ENCODE measurements at places on chromosomes 16 and 17.
A peak's percentile ranks its signal among the peaks of the same experiment; 100 is the strongest.

GRCh38 chr17:50871898-50872297, 5.7 kb upstream of the TOB1 start:
- DNase-seq, result peak; percentile 69

- no peak for DNase-seq
Measured at GRCh38 chr16:16008666-16009065, 59.2 kb downstream of the ABCC1 start.

DNA sequence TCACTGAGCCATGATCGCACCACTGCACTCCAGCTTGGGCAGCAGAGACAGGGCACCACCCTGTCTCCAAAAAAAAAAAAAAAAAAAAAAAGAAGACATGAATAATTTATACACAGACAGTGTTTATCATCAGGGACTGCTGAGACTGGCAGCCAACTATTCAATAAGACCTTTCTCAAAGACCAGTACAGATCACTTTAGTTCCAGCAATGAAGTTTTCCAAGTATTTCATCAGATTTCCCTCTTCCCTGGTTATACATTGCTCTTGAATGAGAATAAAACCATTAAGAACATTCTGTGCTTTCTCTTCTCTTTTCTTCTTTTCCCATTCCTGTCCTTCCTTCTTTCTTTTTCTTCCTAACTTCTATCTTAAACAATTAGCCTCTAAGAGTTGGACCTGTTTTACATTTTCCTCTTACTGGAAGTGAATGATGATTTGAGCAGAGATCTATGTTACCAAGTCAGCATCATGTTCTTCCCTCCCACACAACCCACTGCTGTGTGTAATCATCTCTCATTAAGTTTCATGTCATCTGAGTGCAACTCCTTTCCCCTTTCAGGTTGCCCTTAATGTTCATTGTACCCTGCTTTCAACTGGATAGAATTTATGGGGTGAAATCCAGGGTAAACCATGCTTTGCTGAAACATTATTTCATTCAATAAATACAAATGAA, 35.9 kb upstream of the SMIM36 start:
- peak; percentile 29 for DNase-seq

DNA sequence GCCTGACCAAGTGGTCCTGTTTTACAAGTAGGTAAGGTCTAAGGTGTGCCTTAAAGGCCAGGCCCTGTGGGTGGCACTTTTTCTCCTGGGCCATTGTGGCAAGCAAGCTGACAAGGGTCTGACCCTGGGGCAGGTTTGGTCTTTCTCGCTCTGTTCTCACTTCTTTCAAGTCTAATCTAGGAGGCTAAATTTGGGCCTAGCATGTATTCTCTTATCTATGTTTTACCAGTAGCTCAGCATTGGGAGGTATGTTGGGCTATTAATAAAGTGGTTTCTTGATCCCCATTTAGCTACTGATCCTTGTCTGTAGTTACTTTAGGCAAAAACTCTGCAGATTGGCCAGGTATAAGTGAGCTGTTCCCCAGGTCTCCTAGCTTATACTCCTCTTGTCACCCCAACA, 77.7 kb downstream of the DNAH3 start:
- DNase-seq, result no peak

DNA sequence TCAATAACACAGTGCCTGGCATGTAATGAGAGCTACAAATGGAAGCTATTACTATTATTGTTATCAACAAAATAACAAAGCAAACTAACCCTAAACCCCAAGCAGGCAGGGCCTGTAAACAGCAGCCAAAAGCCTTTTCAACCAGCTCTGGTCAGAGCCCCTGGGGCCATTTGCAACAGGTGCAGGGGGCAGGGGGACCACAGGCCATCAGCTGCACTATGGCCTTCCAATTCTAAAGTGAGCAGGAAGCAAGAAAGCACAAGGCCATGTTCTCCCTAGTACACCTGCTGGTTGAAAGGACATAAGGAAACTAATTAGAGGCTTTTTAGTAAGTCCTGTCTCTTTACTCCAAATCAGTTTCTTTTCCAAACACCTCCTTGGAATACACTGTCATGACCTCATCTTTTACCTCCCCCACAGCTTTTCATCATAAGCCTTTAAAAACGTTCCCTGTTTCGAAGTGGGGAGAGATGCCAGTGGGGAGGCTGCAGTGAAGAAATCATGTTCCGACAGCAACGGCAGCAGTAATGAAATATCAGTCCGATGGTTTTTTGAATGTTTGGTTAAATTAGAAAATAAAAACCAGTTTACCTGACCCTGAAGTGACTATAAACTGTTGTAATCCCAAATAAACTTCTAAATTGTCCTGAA, 68.4 kb upstream of the GSG1L start:
- peak; percentile 38 for DNase-seq

GRCh38 chr17:38602956-38603785, 2.6 kb downstream of the SRCIN1 start:
- DNase-seq, result peak; percentile 70

DNA sequence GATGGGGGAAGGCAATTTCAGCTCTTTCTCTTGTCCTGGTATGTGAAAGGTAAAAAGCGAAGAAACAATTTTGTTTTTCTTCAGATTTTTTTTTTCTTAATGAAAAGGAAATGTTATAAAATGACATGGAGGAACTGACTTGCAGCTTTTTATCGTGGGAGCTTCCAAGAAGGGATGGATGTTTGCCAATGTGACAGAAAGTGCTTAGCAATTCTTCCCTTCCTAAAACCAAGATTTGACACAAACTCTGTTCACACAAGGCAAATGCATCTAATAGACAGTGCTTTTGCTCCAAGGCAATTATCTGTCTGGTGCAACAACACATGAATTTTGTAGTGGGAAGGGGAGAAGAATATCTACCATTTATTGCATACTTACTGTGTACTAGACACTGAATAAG, 988.5 kb downstream of the CDH11 start:
- peak; percentile 27 for DNase-seq

DNA sequence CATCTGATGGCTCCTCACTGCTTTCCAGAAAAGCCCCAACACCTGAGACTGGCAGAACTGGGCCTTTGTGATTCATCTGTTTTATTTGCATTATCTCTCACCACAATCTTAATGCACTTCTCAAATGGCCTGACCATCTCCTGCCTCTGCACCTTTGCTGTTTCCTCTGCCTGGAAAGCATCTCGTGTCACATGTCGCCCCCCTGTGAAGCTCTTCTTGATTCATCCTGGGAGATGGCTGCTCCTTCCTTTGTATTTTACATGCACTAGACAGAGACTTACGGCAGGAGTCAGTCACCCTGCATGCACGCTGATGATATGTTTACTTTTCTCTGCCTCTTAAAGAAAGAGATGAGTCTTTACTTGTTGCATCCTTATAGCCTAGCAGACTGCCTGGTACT, 30.0 kb downstream of the HNF1B start:
- no peak for DNase-seq

GRCh38 chr17:2174468-2175293, 119.8 kb downstream of the HIC1 start:
- no peak for DNase-seq

DNA sequence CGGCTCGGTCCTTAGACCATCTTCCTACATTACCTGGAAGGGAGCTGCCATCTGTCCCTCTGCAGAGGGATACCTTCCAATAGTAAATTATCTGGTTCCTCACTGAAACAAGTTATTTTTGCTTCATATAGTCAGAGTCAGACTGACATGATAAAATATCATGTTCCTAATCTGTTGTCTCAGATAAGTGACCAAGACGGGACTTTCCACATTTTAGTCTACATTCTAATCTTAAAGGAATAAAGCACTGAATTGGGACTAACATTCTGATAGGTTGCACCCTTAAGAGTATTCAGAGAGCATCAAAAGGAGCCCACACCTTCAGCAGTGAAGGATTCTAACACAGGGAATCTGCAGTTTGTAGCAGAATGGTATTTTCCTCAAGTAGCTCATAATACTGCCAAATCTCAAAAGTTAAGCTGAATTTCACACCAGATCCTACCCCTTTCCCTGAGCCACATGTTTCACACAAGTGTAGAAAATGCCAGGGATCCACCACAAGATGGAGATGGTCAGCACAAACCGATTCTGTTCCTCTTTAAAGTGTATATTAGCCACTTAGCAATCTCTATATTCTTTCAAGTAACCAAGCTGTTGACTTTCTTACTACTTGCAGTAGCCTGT, 13.4 kb downstream of the GINS2 start:
- DNase-seq, result no peak
